Epithelial cell of proximal tubule (primary cell): ENCODE measurements at places on chromosomes 2 and 18. TPM values are rescaled to one million over a fixed set of nuclear protein-coding genes. Genes with fewer than 3 reads are reported as not detected.

- DNase-seq = no peak
These were observed 104.8 kb upstream of the CAPN13 start for GRCh38 chr2:30912056-30912455.

DNA sequence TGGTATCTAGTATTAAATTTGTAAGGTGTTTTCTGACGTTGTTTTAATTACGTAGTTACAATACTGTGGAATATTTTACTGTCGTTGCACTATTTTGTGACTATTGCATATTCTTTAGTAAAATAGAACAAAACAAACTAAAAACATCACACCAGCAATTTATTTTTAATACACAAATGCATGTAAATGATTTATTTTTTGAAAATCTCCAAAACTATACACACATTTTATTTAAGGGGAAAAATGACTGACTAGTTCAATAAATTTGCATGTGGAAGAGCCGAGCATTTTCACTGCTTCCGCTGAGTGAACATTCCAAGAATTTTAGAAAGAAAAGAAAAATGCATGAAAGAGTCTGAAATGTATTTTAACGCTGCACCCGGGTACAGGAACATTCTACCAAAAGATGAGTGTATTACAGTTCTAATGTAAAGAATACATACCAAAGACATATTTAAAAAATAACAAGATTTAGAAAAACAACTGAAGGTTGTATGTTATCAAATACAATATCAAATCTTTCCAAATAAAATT lies 257.7 kb downstream of the MEIS1 start:
- no peak for DNase-seq

DNA sequence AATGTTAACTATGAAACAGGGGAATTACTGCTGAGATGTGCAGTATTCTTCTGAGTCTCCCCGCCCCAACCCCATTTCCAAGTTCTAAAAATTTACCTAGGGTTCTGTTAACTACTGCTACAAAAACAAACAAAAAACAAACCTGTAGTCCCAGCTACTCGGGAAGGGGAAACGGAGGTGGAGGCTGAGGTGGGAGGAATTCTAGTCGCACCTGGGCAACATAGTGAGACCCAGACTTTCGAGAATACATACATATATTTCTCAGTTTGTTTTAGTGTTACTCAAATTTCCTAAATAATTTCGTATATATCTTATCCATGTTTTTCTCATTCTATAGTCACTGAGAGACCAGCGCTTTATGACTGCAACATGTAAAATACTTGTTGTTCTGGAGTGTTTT lies 989 bp downstream of the STAM2 start:
- no peak for DNase-seq

The RAB31 gene
- total RNA-seq = 17.7 and 31.2 TPM in 2 replicates

GRCh38 chr2:128622371-128622770 lies 303.7 kb upstream of the HS6ST1 start:
- DNase-seq = no peak

- DNase-seq = no peak
These were observed 44.9 kb downstream of the MYO3B start for GRCh38 chr2:170222842-170223241.

- DNase-seq = no peak
These were observed 73.3 kb downstream of the NAB1 start for GRCh38 chr2:190722061-190722759.
